ENCODE measurements at places on chromosomes 1 and 21.

DNA sequence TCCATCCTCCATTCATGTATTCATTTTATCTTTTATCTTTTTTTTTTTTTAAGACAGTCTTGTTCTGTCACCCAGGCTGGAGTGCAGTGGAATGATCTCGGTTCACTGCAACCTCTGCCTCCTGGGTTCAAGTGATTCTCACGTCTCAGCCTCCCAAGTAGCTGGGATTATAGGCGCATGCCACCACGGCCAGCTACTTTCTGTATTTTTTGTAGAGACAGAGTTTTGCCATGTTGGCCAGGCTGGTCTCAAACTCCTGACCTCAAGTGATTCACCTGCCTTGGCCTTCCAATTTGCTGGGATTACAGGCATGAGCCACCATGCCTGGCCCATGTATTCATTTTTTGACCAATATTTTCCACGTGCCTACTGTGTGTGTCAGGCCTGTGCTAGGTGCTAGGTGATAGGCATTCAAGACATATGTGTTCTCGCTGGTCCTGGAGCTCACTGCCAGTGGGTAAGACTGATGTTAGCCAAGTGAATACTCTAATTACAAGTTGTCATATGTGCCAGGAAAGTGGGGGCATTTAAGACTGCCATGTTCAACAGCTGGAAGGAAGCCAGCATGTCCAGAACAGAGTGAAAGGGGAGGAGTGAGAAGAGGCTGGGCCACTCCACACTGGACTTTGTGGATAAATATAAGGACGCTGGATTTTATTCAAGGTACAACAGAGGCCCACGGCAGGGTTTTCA lies 5.3 kb upstream of the CELSR2 start:
- no peak for DNase-seq

- peak; percentile 77 for DNase-seq
Observed at GRCh38 chr21:35940074-35940927, 120.0 kb downstream of the SETD4 start.

GRCh38 chr1:34262023-34262853 lies 85.5 kb downstream of the C1orf94 start:
- no peak for DNase-seq

DNA sequence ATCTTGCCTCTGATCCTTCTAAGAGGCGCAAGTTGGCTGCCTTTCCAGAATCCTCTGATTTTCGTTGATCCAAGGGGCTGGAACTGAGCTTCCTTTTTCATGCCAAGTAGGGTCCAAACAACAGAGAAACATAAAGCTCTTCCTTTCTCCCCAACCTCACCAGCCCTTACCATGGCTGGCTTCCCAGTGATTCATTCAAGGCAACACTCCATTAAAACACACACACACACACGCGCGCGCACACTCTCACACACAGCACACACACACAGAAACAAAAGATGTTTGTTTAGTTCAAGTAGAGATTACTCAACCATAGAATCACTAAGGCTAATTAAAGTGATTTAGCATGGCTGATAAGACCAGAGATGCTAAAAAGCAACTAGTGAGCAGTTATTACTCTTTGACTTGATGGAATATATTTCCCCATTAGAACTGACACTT lies 13.0 kb upstream of the GUCA2A start:
- peak; percentile 59 for DNase-seq

DNA sequence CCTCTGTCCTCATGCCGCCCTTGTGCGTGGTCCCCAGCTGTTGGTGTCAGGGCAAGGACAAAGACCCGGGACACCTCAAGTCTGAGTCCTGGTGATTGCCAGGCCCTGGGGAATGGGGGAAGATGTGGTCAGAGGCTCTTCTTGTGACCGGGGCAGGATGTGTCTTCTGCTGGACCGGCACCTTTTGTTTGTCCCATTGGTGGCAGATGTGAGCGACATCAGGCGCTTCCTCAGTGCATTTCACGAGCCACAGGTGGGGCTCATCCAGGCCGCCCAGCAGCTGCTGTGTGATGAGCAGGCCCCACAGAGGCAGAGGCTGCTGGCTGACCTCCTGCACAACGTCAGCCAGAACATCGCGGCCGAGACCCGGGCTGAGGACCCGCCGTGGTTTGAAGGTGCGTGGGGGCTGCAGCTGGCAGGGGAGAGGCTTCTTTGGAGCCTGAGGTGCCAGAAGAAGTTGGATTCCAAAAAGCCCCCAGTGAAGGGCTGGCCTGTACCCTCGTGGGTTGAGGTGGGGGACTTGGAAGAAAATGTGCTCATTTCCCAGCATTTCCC lies 8.4 kb downstream of the DFFB start:
- no peak for DNase-seq

DNA sequence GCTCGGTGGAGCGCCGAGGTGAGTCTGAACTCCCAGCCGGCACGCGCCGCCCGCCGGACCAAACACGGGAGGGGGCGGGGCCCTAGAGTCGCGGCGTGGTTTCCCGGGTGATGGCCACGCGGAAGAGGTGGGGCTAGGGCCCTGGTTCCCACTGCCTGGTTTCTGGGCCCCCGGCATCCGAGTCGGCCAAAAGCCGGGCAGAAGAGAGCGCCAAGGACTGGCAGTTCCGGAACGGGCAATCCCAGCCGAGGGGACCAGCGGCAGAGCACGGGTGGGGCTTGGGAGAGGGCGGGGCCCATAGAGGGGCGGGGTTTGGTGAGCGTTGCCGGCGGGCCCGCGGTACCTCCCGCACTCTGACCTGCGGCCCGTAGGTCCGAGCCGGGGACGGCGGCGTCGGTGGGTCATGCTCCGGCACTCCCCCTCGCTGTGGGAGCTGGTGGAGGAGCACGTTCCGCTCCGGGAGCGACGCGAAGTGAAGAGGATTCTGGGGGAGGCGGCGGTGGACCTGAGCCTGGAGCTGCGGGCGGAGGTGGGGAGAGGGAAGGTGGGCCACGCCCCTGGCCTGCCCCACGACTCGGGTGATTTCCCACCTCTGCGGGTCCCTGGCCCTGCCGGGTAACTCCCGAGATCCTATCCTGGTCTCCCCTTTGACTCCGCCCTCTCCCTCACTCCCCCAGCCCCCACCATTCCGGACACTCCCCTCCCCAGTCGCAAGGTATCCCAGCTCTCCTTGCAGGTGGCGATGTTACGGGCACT lies at the start of gene CCDC24:
Gene CCDC24 (plus strand): TSS at position 124 of the 756 bp plus-strand sequence. CDS start 280 bp downstream, at position 404.
- DNase-seq: peak; percentile 86

GRCh38 chr1:177333936-177334595 lies 163.3 kb downstream of the BRINP2 start:
- no peak for DNase-seq

DNA sequence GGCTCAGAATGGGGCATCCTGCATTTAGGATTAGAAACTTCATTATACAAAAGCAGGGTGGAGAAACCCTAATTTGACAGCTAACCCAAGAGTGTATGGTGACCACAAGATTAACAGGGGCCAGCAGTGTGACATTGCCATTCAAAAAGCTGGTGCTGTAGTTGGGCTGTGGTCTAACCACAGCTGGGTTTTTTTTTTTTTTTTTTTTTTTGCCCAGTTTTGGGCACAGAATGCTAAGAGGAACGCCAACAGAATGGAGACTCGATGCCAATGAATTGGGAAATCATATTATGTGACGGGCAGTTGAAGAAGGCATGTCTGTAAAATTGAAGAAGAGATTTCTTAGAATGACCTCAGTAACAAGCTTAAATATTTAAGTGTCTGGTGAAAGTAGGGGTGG lies 58.4 kb downstream of the NFIA start:
- DNase-seq: no peak

- no peak for DNase-seq
Observed at GRCh38 chr1:23444596-23445390, 20.2 kb upstream of the TCEA3 start.

- DNase-seq: no peak
Observed at GRCh38 chr1:209326831-209327230, 256.7 kb upstream of the CAMK1G start.

All from ELR (cell line).